ENCODE measurements at places on chromosomes 3 and 15.

DNA sequence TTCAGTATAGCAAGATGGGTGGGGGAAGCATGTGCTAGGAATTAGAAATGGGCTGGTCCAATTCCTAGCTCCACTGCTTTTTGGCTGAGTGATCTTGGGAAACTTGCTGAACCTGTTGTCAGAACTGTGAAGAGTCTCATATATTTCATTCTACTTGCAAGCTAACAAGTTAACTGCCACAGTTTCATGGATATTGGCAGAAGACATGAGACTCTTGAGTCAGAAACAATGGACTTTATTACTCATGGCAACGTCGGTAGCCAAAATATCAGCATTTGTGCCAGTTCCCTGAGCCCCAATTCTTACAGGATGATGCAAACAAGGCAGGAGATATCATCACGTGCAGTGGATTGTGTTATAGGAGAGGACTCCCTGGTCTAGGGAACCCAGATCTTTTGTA is 26.6 kb upstream of the PLAAT1 start:
- no peak for DNase-seq

DNA sequence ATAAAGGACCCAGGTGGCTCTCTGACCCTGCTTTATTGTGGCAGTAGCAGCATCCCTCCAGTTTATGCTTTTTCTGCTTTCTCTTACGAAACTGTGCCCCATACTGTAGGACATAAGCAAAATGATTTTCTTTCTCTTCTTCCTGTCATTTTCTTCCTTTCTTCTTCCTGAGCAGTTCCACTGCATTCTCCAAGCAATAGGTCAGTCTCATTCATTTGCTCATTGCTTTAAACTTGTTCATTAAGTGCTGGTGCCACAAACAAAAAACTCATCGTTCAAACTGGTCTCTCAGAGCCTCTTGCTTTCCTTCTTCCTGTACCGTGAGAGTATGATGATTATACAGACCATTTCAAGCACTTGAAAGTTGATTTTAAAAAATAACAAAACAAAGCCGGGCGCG is 66.8 kb downstream of the PDE8A start:
- no peak for DNase-seq

- DNase-seq = no peak
These were observed 7.3 kb upstream of the MAPK6 start for GRCh38 chr15:52011711-52012144.

- no peak for DNase-seq
These were observed 79.1 kb upstream of the FAN1 start for GRCh38 chr15:30824518-30825195.

GRCh38 chr3:188926111-188926510 is 245.7 kb upstream of the TPRG1 start:
- no peak for DNase-seq
